Fibroblast of lung (primary cell): ENCODE measurements at places on chromosomes 7 and 10. TPM values are rescaled to one million over a fixed set of nuclear protein-coding genes. Genes with fewer than 3 reads are reported as not detected.

- peak; percentile 96 for DNase-seq
Measured at GRCh38 chr10:61758433-61758832, 95.7 kb downstream of the CABCOCO1 start.

GRCh38 chr7:21962677-21963076, 17.0 kb upstream of the CDCA7L start:
- no peak for DNase-seq

GRCh38 chr7:18978108-18978495, 139.3 kb downstream of the TWIST1 start:
- DNase-seq: peak; percentile 97

The RTKN2 gene
- polyA plus RNA-seq: 1.1 and 2.9 TPM in 2 replicates

The DOCK1 gene
- 20.5 and 27.2 TPM in 2 replicates for polyA plus RNA-seq

- no peak for DNase-seq
Measured at GRCh38 chr10:122499012-122499411, 37.7 kb downstream of the HTRA1 start.

The FAM25A gene
- polyA plus RNA-seq: not detected in 2 replicates

DNA sequence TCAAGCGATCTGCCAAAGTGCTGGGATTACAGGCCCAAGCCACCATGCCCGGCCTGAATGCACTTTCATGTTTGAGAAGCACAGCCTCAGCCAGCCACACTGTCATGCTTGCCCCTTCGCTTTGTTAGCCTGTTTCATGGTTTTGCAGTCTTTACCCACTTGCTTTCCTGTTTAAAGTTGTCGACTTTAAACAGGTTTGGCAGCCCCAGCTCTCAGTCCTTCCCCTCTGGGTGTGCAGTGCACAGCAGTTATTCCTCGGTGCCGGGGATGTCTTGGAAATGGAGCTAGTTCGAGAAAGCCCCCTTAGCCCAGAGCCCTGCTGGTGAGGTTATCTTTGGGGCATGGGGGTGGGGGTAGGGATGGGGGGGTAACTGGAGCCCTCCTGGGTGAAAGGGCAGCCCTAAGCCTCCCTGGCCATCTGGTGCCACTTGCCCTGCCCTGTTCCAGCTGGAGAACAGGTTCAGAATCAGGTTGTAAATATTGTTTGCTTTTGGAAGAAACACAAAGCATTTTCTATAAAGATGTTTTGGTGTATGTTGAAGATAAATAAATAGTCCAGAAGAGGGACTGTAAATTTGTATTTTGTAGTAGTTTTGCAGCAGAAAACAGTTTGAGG, 14.8 kb downstream of the TSPAN14 start:
- DNase-seq: no peak

DNA sequence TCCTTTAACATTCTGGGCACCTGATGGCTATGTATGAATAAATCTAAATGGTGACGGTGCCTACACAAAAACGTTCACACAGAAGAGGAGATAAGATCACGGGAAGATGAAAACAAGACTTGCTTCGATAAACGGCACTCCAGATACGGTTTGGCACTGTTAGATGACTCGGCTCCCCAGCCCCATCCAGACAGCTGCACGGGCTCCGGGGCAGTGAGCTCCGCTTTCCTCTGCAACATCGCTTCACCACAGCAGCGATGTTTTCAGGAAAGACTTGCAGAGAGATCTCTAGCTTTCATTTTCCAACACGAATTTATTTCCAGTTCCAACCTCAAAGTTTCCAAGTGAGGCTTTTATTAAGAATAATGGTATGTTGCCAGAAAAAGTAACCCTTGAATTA, 132.1 kb downstream of the KLF6 start:
- no peak for DNase-seq

The LIPK gene
- not detected in 2 replicates for polyA plus RNA-seq

DNA sequence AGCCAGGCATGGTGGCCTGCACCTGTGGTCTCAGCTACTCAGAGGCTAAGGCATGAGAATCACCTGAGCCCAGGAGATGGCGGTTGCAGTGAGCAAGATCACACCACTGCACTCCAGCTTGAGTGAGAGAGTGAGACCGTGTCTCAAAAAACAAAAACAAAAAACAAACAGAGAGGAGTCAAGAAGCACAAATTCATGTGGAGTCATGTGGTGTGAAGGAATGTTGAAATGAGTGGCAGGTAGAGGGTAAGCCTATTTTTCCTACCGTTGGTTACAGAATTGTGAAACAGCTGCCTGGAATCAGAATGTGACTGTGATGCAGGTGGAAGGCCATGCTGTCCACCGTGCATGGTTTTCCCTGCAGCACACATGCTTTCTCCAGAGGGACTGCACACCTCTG, 23.7 kb upstream of the NUB1 start:
- DNase-seq: no peak

DNA sequence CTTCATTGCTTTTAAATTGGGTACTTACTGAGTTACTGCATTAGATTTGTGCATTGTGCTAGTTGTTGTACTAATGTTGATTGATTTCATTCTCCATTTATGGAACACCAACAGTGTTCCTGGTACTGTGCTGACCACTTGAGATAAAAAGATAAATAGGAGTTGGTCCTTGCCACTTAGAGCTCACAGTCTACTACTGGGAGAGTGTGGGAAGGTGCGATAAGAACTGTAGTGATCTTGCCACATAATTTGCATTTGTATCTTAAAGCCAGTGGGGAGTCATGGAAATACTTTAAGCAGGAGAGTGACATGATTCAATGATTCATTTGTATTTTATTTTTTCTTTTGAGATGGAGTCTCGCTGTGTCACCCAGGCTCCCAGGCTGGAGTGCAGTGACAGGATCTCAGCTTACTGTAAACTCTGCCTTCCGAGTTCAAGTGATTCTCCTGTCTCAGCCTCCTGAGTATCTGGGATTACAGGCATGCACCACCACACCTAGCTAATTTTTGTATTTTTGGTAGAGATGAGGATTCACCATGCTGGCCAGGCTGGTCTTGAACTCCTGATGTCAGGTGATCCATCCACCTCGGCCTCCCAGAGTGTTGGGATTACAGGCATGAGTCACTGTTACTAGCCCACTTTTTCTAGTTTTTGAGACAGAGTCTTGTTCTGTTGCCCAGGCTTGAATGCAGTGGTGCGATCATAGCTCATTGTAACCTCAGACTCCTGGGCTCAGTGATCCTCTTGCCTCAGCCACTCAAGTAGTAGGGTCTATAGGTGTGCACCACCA, 51.2 kb upstream of the TMEM248 start:
- DNase-seq: peak; percentile 58

The TLX1 gene
- not detected in 2 replicates for polyA plus RNA-seq

GRCh38 chr10:100025576-100025975, 15.8 kb upstream of the DNMBP start:
- no peak for DNase-seq

The KAZALD1 gene
- 4.6 and 15.3 TPM in 2 replicates for polyA plus RNA-seq

The CNNM1 gene
- 0.20 and 1.0 TPM in 2 replicates for polyA plus RNA-seq

The ABCB4 gene
- 0.03 and 0.16 TPM in 2 replicates for polyA plus RNA-seq

DNA sequence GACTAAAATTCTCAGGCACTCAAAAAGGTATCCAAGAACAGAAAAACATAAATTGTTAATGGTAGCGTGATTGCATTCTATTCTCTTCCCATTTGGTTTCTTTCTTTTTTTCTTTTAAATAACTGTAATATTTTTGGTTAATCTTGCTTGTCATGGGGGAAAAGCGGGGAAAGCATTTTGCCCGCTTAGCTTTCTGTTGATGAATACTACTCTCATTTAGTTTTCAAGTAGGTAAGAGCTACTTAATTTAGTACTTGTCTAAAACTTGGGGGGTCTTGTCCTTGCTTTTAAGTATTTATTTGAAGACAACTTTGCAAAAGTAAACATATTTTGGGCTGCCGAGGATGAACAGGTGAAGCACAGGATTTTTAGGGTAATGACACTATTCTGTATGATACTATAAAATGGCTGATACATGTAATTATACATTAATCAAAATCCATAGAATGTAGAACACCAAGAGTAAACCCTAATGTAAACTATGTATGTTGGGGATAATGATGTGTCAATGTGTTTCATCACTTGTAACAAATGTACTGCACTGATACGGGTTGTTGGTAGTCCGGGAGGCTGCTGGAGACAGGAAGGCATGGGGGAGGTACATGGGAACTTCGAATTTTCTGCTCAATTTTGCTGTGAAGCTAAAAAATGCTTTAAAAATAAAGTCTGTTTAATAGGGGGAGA, 1.7 kb downstream of the TES start:
- peak; percentile 50 for DNase-seq

DNA sequence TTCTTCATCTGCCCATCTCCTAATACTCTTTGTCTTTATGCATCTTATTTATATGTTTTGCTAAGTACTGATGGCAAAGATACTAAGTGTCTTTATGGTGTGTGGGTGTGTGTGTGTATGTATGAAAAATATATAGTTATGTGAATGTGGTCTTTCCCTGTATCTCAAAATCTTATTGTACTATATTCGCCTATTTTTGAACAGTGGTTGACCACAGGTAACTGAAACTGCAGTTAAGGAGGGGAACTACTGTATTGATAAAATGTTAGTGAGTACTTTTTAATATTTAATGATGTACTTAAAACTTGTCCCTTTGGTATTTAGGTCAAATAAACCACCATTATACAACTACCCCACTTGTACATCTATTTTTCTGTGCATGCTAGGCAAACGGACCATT, 85.9 kb downstream of the ADD3 start:
- no peak for DNase-seq

The FAM13C gene
- 0.17 and 2.8 TPM in 2 replicates for polyA plus RNA-seq

The DYNC1I1 gene
- polyA plus RNA-seq: 0.30 and 0.44 TPM in 2 replicates

The MNX1 gene
- not detected in 2 replicates for polyA plus RNA-seq

DNA sequence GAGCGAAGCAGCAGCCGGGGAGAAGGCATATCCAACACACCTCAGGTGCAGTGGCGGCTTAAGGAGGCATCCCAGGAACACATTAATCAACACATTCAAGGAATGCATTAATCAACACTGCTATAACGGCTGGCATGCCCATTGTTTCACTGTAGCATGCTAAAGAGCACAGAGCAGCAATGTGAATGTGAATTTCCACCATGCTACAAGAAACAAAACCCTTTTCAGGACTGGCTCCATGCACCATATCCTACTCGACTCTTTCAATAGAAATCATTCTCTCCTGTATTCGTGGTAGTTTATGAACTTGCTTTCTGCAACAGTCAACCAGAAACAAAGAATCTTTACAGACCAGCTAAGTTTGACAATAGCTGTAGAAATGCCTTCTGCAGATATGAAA, 149.0 kb downstream of the NRCAM start:
- DNase-seq: no peak

GRCh38 chr7:67359900-67360299, 363.3 kb downstream of the TYW1 start:
- DNase-seq: no peak

- DNase-seq: peak; percentile 35
Measured at GRCh38 chr7:100603726-100604027, 1.5 kb downstream of the PCOLCE start.

GRCh38 chr7:45080958-45081669, 7.7 kb downstream of the NACAD start:
- DNase-seq: no peak

The ATOH7 gene
- polyA plus RNA-seq: 0.08 TPM in 1 of 2 replicates, not detected in the other

DNA sequence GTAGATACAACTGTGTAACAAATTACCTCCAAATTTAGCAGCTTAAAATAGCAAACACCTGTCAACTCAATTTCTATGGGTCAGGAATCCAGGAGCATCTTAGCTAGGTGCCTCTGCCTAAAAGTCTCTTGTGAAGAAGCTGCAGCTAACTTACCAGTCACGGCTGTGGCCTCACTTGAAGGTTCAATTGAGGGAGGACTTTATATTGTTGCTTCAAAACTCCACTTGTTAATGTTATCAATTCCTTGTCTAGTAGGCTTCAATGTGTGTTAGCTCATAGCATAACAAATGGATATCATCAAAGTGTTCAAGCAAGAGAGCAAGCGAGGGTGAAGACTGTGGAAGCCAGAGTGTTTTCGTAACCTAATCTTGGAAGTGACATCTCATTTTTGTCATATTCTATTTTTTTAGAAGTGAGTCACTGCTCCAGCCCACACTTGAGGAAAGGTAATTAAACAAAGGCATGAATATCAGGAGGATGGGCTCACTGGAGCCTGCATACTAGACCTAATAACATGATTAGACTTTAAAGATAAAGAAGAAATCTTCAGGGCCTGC, 172.9 kb downstream of the SPAG6 start:
- peak; percentile 10 for DNase-seq

GRCh38 chr7:100476903-100477870, 1.8 kb downstream of the TSC22D4 start:
- DNase-seq: no peak

- DNase-seq: no peak
Measured at GRCh38 chr7:25852211-25852938, 299.6 kb upstream of the NFE2L3 start.

DNA sequence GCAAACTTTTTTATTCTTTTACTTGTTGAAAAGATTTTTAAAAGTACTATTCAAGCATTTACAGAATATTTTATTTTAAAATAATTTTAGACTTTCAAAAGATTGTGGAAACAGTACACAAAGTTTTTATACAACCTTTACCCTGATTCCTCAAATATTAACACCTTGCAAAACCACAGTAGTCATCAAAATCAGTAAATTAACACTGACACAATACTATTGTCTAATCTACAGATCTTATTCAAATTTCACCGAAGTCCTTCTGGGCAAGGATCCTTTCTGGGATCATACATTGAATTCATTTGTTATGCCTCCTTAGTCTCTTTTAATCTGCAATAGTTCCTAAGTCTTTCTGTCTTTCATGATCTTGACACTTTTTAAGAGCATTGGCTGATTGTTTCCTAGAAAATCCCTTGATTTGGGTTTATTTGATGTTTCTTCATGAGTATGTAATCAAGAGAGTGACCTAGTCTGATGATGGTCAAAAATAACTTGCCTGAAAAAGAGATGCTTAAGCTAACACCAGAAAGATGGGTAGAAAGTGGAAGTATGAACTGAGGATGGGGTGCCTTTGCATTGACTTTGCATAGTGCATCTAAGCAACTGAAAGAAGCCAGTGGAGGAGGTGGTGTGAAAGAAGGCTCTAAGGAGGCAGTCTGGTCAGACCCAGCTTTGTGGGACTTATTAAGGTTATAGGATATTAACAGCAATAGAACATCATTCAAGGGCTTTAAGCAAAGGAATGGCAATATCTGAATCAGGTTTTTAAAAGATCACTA, 9.7 kb downstream of the STAMBPL1 start:
- no peak for DNase-seq

The MYOF gene
- polyA plus RNA-seq: 215 and 314 TPM in 2 replicates

GRCh38 chr7:78081888-78082287, 283.3 kb downstream of the PHTF2 start:
- DNase-seq: no peak

DNA sequence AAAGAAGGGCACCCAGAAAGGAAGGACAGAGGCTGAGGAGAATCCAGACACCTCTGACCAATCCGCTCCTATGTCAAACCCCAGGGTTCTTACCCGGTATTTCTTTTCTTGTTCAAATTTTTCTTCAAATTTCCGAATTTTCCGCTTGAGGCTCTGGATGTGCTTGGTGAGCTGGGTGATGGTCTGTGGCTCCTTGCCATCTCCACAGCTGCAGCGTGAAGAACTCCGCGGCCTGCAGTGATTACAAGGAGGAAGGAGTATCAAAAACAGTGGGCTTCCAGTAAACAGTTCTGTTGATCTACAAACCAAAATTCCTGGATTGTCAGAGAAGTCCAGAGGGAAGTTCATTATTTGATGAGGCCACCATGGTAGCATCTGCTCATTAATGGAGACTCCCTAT, 92.0 kb downstream of the PHYHIPL start:
- DNase-seq: no peak

The NUTM2E gene
- 0.01 TPM in 1 of 2 replicates, not detected in the other for polyA plus RNA-seq

The ERLIN1 gene
- polyA plus RNA-seq: 74.7 and 96.5 TPM in 2 replicates

The VCL gene
- 255 and 316 TPM in 2 replicates for polyA plus RNA-seq

GRCh38 chr10:21593986-21594385, 60.0 kb downstream of the MLLT10 start:
- DNase-seq: no peak

The SLC29A4 gene
- 1.0 and 1.8 TPM in 2 replicates for polyA plus RNA-seq
